ENCODE measurements at places on chromosomes 12 and 14. TPM values are rescaled to one million over a fixed set of nuclear protein-coding genes. Genes with fewer than 3 reads are reported as not detected.

MANSC4 gene
- total RNA-seq: not detected

RNF10 gene
- total RNA-seq: 206 TPM

LAG3 gene
- 0.60 TPM for total RNA-seq

AQP2 gene
- not detected for total RNA-seq

TBX5 gene
- total RNA-seq: 3.5 TPM

LRP1 gene
- 83.1 TPM for total RNA-seq

OR4K15 gene
- not detected for total RNA-seq

Data from suprapubic skin (tissue), 4 donors.